GF-D8 (cell line): ENCODE measurements at places on chromosomes 3 and 15.

GRCh38 chr15:91952216-91952615 is 98.7 kb downstream of the SLCO3A1 start:
- DNase-seq: no peak

DNA sequence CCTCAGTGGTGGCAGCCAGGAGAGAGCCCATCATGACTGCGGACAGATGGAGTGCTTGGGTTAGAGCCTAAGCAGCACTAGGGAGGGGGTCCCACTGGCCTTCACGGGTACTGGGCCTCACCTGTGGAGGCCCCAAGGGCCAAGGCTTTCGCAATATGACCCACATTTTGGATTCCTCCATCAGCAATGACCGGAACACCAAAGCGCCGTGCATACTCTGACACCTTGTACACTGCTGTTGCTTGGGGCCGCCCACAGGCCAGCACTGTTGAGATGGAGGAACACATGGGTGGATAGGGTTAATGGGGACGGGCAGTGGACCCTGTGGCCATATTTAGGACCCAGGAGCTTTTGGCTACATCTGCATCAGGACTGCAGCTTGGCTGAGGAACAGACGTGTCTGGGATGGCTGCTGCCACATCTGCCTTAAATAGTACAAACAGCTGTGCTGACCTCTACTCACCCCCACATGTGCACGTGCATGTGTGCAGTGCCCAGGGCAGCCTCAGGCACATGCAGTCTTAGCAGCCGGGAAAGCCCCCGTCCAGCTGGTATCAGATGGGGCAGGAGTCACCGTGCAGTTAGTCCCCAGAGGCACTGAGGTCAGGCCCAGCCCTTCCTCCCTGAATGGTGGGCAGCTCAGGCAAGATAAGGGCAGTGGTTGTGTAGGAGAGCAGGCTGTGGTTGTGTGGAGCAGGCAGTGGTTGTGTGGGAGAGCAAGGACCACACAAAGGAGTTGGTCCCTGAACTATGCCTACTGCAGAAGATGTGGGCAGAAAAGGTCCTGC is 3.3 kb downstream of the NDUFAF3 start:
- peak; percentile 96 for DNase-seq

DNA sequence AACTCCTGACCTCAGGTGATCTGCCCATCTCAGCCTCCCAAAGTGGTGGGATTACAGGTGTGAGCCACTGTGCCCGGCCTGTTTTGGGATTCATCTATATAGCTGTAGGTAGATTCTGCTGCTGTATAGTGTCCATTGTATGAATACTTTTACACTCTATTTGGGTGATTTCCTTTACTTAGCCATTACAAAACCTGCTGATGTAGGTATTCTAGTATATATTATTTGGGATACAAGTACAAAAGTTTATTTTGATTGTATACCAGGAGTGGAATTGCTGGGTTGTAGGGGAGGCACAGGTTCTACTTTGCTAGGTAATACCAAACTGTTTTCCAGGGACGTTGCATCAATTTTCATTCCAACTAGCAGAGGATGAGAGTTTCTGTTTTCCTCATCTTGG is 9.5 kb upstream of the OXSR1 start:
- no peak for DNase-seq

DNA sequence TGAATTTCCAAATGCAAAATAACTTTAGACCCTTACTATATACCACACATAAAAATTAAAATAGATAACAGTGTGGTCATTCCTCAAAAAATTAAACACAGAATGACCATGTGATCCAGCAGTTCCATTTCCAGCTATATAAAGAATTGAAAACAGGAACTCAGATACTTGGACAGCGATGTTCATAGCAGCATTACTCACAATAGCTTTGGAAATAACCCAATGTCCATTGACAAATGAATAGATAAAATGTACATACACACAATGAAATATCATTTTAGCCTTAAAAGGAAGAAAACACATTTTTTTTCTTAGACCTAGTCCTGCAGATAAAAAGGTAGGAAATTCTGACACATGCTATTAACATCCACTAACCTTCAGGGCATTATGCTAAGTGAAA is 26.7 kb downstream of the RAD51 start:
- no peak for DNase-seq

DNA sequence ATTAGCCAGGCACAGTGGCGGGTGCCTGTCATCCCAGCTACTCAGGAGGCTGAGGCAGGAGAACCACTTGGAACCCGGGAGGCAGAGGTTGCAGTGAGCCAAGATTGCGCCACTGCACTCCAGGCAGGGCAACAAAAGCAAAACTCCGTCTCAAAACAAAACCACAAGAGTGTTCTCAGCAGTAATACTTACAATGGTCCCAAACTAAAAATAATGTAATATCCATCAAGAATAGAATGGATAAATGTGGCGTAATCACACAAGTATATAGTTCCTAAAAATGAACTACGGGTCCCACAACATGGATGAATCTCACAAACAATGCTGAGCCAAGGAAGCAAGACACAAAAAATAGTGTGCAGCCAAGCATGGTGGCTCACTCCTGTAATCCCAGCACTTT is 39.2 kb downstream of the STAG1 start:
- no peak for DNase-seq
